ENCODE measurements at places on chromosomes 4 and X.

GRCh38 chr4:116005037-116005805 lies 891.8 kb upstream of the NDST4 start:
- no peak for DNase-seq

DNA sequence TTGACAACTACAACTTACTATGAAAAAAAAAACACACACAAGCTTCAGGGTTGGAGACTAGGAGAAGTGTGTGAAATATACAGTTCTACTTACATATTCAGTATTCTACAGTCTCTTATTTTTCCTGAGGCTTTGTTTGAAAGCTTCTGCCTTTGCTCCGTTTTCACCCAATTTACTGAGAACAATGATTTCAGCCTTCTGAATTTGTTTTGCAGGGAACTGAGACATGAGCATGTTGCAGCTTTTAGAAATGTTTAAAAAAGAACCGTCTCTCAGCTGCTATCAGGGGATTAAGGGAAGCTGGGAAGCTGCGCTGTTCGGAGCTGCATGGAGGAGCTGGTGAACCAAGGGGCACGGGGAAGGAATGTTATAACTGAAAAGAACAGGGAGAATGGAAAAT lies 85.7 kb downstream of the QDPR start:
- no peak for DNase-seq

DNA sequence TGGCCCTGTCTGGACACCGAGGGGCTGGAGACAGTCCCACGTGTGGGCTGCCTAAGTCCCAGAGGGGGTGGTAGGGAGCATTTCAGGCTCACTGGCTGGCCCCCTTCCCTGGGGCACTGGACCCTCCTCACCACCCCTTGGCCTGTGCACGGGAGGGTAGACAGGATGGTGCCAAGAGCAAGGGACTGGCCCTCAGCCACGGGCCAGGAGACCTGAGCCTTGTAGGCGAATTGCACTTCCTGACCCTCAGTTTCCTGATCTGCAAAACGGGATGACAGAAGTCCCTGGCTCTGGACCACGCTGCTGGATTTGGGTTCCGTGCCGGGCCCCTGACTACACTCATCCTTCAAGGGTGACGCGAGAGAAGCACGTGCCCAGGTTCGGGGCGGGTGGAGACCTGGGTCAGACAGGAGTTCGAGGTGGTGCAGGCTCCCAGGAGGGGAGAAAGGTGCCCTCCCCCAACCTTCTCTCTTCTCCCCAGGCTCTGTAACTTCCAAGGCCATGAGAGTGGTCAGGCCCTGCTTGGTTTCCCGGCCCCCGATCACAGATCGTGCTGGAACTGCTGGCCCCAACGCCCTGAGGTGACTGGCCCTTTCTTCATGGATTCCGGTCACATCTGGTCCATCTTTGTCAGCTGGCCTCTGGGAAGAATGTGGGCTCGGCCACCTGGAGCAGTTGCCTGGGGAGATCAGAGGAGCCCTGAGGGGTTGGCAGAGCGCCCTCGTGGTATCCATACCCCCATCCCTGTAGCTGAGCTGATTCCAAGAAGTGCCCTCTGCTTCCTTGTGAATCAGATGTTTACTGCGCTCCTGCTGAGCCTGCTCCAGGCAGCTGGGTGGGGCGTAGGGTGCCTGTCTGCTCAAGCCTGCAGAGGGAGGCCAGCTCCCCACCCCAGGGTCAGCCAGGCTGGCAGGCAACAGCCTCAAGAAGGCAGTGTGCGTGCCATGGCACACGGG lies 3.3 kb downstream of the SH3BP2 start:
- peak; percentile 94 for DNase-seq

DNA sequence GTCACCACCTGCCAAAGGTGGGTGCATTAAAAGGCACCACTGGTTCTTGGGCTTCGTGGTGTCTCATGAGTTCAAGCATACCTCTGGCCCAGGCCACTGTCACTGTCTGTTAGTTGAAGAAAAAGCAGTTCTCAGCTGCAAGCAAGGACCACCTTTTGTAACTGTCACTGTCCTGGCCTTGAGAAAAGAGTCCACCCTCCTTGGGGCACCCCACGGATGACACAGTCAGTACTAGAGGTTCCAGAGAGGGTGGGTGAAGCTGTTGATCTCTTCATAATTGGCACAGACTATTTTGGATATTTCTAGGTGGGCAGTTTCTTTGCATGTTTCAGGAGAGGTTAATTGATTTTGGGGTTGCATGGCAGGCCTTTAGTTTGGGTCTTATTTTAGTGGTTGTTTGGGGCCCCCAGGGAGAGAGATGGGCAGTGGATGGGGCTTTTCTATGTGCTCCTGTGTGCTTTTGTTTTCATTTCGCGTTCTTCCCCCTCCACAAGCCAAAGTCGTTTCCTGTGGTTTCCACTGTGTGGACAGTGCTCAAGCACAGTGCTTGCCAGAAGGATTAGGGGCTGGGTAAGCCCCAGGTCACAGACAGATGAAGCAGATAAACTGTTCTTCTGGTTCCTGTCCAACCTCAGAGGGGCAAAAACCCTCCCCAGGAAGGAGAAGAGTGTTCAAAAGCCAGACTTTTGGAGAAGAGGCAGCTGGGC lies 156.2 kb upstream of the PPP1R2C start:
- DNase-seq: peak; percentile 13

DNA sequence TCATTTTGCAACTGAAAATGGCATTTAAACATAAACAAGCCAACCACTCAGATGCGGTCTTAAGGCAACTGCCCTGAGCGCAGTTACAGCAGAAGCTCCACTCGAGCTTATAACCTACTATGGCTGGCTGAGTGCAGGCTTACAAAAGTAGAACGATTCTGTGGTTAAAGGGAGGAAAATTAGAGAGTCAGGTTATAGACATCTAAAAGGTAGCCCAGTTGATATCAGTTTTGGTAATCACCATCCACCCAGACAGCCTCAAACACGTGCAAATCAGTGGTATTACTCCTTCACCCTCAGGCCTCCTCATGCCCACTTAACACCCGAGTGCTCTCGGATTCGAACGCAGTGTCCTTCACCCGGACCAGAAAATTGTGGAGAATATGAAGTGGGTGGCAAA lies 3.1 kb downstream of the LEF1 start:
- no peak for DNase-seq

DNA sequence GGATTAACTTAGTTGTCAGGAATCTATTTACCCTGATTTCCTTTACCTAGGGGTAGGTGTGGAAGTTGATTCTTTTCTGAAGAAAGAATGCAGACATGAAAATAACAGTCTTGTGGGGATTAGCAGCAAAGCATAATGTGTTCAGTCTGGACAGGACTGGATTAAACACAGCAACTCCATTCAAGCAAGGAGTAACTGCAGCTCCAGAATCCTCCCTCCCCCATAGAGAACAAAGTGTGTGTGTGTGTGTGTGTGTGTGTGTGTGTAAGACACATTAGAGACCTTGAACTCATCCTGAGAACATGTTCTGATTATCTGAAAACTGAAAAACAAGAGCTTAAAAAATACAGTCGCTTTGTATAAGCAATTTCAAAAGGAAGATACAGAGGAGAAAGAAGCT lies 9.3 kb downstream of the C4orf54 start:
- no peak for DNase-seq

DNA sequence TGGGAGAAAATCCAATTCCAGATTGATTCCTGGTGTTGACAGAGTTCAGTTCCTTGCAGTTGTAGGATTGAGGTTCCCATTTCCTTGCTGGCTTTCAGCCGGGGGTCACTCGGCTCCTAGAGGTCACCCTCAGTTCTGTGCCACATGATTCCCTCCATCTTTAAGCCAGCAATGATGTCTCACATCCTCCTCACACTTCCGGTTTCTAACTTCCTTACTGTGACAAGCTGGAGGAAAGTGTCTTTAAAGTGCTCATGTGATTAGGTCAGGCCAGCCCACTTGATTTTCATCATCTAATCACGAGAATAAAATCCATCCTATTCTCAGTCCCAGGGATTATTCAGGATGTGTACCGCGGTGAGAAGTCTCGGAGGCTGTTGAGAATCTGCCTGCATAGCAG lies 19.4 kb upstream of the SMIM31 start:
- no peak for DNase-seq

GRCh38 chr4:102665527-102665926 lies 95.2 kb downstream of the MANBA start:
- no peak for DNase-seq

GRCh38 chr4:40672528-40673522 lies 43.2 kb upstream of the RBM47 start:
- DNase-seq: peak; percentile 100

DNA sequence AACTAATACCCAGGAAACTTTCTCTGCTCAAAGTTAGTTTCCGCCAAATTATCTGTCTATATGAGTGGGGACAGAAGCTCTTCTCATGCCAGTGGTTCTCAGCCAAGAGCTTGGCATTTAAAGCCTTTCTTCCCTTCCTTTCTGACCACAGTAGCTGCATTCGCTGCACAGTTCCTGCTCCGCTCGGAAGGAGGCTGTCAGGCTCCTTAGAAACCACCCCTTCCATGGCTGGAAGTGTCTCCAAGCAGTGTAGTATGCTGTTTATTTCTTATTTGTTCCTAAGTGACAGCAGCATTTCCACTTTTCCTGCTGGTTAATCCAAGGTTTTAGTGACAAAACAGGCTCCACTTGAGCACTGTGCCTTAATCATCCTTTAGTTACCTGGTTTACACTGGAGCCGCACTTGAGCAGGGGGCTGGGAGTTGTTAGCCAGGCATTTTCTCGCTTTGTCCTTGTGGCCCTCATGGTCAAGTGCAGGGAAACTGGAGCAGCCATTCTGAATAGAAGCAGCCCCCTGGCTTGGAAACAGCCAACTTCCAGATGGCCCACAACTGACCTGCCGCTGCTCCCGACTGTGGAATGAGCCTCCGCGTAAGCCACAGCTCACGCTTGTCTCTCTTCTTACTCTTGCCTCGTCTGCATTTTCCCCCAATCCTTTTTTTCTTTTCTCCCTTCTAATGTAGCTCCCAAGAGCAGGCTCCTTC lies 739.4 kb upstream of the TENM3 start:
- no peak for DNase-seq

DNA sequence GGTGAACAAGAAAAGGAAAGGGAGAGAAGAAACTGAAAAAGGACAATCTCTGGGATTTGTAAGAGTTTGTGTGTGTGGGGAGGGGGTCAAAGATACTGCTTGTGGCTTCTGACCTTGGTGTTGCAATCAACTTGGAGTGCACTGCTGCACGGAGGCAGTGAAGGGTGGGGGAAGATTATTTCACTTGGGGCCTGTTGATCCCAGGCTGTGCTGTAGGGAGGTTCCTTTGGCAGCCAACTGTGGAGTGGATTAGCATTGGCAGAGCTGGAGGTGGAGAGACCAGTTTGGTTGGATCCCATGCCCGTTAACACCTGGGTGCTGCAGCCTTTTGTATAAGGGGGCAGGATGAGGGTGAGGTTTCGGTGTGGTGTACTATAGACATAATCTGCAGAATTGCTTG lies 38.2 kb downstream of the AFF1 start:
- no peak for DNase-seq

- no peak for DNase-seq
Measured at GRCh38 chr4:98634061-98634460, 24.4 kb downstream of the TSPAN5 start.

DNA sequence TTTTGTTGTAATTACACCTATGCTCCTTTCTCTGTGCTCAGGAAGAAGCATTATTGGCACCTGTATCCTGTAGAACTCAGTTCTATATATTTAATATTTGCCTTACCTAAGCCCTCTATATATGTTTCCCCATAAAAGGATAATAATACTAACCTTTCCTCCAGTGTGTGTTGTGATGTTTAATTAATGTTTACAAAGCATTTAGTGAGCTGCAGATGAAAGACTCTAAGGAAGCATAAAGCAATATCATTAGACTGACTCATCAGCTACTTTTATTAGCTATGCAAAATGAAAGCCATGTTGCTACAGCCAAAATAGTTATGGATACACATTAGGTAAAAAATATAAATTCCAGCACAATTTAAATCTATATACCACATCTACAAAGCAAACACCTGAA lies 93.6 kb upstream of the PTPN13 start:
- no peak for DNase-seq

- no peak for DNase-seq
Measured at GRCh38 chr4:61223385-61223784, 23.3 kb downstream of the ADGRL3 start.

- DNase-seq: no peak
Measured at GRCh38 chr4:156442912-156443311, 489.2 kb upstream of the CTSO start.

- DNase-seq: no peak
Measured at GRCh38 chr4:139900964-139901376, 235.4 kb downstream of the MGST2 start.

GRCh38 chr4:56790691-56791091 lies 30.8 kb downstream of the SPINK2 start:
- DNase-seq: no peak

DNA sequence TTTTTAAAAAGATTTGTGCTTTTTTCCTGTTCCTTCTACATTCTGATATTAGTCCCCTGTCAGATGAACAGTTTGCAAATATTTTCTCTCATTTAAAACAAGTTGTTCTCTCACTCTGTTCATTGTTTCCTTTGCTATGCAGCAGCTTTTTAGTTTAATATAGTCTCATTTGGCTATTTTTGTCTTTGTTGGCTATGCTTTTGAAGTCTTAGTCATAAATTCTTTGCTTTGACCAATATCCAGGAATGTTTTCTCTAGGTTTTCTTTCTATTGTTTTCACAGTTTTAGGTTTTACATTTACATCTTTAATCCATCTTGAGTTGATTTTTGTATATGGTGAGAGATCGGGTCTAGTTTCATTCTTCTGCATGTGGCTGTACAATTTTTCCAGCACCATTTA lies 136.8 kb downstream of the TET2 start:
- no peak for DNase-seq

DNA sequence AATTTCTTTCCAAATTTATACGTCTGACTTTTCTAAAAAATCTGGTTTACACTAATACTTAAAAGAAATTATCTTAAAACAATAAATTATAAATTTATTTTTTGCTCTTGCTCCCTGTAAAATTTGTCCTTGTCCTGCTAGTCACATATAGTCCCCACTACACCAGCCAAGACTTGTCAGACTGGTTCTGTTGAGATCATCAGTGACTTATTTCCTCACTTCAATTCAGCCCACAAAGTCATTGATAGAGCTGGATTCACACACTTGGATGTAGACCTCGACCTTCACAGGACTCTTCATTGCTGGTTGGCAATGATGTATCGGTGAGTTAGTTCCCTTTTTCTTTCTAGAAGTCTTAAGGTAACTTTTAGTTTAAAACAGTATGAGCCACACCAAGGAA lies at the start of gene TMPRSS11E:
Gene TMPRSS11E (plus strand): TSS at position 263 of the 400 bp plus-strand sequence. CDS start 50 bp downstream, at position 313.
- DNase-seq: no peak

GRCh38 chrX:145856181-145856580 lies 38.6 kb downstream of the SLITRK2 start:
- no peak for DNase-seq

- peak; percentile 30 for DNase-seq
Measured at GRCh38 chr4:138348055-138348454, 105.9 kb upstream of the SLC7A11 start.

- peak; percentile 65 for DNase-seq
Measured at GRCh38 chrX:35858906-35859305, 60.6 kb upstream of the CFAP47 start.

DNA sequence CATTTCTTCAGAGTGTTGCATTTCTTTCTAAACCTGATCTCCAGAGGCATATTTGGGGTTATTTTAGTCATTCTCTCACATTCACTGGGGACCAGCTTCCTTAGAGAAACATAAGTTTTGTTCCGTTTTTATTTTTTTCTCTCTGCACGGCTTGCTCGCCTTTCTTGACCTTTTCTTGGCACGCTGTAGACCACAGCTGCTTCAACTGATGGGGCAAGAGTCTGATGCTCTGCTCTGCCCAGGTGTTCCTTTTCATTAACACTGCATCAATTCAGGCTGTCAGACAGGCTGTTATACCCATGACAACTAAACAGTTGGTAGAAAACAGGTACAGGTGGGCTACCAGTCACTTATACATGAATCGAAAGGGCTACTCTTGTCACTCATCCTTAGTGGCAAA lies 682.2 kb upstream of the DIAPH2 start:
- no peak for DNase-seq

Measured in H4 (cell line).